ENCODE measurements at places on chromosomes 16 and 17. TPM values are rescaled to one million over a fixed set of nuclear protein-coding genes. Genes with fewer than 3 reads are reported as not detected.

CACNG3 gene
- 5.2 TPM for total RNA-seq

NACA2 gene
- total RNA-seq, result not detected

SNAI3 gene
- total RNA-seq, result under 0.01 TPM

MT1G gene
- total RNA-seq, result 0.74 TPM

SLC6A2 gene
- under 0.01 TPM for total RNA-seq

ADAP2 gene
- 3.4 TPM for total RNA-seq

ABCA6 gene
- total RNA-seq, result 1.7 TPM

CACNG5 gene
- total RNA-seq, result 0.98 TPM

HELZ gene
- 60.2 TPM for total RNA-seq

GP1BA gene
- total RNA-seq, result not detected

UBB gene
- 777 TPM for total RNA-seq

CFAP97D1 gene
- total RNA-seq, result not detected

KLHL11 gene
- total RNA-seq, result 53.1 TPM

BMERB1 gene
- total RNA-seq, result 83.6 TPM

TBC1D3H gene
- total RNA-seq, result not detected

KRT17 gene
- 1.7 TPM for total RNA-seq

CACNG4 gene
- total RNA-seq, result 44.0 TPM

STUB1 gene
- 37.9 TPM for total RNA-seq

GLTPD2 gene
- not detected for total RNA-seq

EFCAB13 gene
- 17.0 TPM for total RNA-seq

BIRC5 gene
- total RNA-seq, result 3.2 TPM

VAT1 gene
- total RNA-seq, result 51.1 TPM

CDC42EP4 gene
- 59.3 TPM for total RNA-seq

GGNBP2 gene
- 57.5 TPM for total RNA-seq

UTS2R gene
- not detected for total RNA-seq

KIF19 gene
- total RNA-seq, result under 0.01 TPM

CCT6B gene
- total RNA-seq, result 1.7 TPM

HOXB13 gene
- not detected for total RNA-seq

PRDM7 gene
- total RNA-seq, result not detected

CLEC3A gene
- not detected for total RNA-seq

DRC7 gene
- 0.74 TPM for total RNA-seq

DNASE1L2 gene
- 1.5 TPM for total RNA-seq

SULT1A4 gene
- 2.0 TPM for total RNA-seq

ZNF500 gene
- 8.1 TPM for total RNA-seq

WFIKKN2 gene
- total RNA-seq, result 6.6 TPM

SEPTIN1 gene
- 0.74 TPM for total RNA-seq

GRAPL gene
- total RNA-seq, result 0.25 TPM

KCNJ12 gene
- total RNA-seq, result 0.74 TPM

LLGL2 gene
- total RNA-seq, result 0.74 TPM

ITGAD gene
- total RNA-seq, result not detected

NPIPA7 gene
- total RNA-seq, result 2.0 TPM

FBXW10 gene
- total RNA-seq, result 0.25 TPM

KRT39 gene
- total RNA-seq, result not detected

UMOD gene
- not detected for total RNA-seq

RCVRN gene
- total RNA-seq, result not detected

RNF157 gene
- total RNA-seq, result 23.1 TPM

HEATR9 gene
- total RNA-seq, result not detected

CD300LG gene
- total RNA-seq, result not detected

KRTAP16-1 gene
- total RNA-seq, result not detected

SCIMP gene
- 0.25 TPM for total RNA-seq

RASL10B gene
- total RNA-seq, result 5.4 TPM
